Activated T-cell treated with anti-CD3 and anti-CD28 coated beads for 4 hours (primary cell): ENCODE measurements at places on chromosomes 3 and 15.

DNA sequence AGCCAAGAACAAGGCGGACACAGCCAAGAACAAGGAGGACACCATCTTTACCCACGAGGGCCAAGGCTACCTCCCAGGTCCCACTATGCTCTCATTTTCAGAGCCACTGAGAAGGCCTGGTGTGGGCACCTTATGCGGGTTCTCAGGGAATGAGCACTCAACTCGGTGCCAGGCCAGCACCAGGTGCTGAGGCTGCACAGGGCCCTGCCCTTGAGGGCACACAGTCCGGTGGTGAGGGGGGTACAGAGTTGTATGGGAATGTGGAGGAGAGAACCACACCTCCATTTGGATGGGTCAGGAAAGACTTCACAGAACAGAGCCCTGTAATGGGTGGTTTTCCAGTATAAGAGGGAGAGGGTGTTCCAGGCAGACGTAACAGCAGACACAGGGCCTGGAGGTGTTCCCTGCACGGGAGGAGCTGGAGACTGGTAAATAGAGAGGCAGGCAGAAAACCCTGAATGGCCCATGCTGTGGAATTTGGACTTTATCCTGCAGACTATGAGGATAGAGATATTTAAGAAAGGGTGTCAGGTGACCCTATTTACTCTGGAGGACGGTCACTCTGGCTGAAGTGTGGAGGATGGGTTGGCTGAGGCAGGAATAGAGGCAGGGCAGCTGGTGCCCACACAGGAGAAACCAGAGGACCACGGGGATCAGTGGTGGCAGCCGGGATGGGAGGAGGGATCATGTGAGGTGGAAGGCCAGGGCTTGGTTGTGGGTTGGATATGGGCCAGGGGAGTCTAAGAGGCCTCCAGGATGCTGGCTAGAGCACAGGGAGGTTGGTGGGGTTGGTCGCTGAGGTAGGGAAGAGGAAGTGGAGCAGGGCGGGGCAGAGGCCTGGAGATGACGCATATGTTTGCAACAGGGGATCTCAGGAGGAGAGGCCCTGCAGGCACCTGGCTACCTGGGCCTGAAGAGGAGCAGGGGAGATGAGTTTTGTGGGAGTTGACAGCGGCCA lies 34.6 kb downstream of the CRABP1 start:
- DNase-seq = no peak

DNA sequence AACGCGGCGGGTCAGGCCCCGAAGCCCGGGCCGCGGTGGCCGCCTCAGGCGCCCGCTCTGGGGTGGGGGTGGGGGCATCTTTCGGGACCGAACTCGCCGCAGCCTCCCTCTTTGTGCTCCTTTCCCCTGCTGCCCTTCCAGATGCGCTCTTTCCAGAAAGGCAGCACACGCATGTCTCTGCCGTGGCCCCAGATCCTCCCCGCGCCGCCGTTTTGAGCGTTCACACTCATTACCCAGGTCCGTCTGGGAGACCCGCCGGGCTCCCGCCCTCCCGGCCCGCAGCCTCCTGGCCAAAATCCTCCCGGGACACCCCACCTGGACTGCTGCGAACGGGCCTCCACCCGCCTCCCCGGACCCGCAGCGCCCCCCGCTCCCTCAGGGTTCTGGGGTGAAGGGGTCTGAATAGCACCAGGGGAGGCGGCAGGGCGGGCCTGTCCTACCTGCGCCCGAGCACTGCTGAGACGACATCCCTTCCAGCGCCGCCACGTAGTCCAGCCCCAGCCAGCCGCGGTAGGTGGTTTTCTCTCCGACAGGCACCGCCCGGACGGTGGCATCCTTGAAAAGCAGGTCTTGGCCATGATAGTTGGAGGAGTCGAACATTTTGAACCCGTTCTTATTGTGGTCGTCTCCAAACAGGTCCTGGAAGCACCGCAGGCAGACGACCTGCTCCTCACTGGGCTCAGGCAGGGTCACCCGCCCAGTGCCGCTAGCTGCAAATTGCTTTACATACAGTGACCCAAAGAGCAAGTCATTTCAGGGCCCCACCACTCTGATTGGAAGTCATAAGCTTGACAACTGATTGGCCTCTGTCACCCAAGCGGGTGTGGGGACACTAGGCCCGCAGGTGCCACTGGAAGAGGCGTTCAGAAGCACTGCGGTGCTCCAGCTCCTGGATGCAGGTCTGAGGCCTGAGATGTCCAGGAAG lies 25.9 kb downstream of the MELTF start:
- no peak for DNase-seq

DNA sequence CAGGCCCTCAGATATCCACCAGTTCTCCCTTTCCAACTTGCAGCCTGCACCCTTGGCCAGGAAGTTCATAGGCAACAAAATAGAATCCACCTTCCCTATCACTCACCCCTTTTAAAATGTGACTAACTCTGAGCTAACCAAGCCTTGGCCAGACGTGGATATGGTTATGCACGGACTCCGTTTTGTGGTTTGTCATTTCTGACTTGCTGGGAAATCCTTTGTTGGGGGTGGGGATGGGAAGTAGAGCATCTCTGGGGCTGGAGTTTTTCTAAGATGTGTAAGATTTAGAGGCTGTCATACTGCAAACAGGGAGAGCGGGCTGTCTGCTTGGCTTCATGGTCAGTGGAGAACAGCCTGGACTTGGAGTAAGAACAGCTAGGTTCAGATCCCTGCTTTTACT lies 62.6 kb downstream of the SMAD3 start:
- DNase-seq = no peak

GRCh38 chr3:186217820-186218164 lies 108.9 kb upstream of the ETV5 start:
- DNase-seq = no peak

DNA sequence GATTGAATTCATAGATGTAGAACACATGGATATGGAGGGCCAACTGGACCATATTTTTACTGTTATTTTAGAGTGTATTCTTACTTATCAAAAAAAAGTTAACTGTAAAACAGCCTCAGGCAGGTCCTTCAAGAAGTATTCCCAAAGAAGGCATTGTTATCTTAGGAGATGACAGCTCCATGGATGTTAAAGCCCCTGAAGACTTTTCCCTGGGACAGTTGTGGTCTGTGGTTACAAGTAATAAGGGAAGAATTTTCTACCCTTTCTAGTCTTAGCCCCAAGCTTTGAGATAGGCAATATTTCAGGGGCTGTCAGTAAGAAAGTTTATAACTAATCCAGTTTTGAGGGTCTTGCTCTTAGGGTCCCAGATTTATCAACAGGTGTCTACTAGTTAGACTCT lies 62.5 kb downstream of the LRRC49 start:
- no peak for DNase-seq

DNA sequence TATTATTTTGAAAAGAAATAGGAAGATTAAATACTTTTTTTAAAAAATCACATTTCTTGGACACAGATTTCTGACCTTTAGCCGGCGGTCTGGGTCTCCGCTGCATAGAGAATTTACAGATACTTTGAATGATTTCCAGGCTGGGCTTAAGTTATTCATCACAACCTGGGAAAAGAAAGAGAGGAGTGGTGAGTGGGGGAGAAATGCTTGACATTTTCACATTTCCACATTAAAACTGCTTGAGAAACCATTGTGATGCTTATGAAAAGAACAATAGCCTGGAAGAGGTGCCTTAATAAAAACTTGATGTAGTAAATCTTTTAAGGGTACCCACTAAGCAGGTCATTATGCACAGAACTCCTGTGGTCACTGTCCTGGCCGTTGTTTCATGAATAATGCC lies 166.8 kb upstream of the MRPL3 start:
- no peak for DNase-seq

GRCh38 chr15:59521443-59521842 lies 83.5 kb downstream of the FAM81A start:
- DNase-seq = no peak

GRCh38 chr3:187150599-187150998 lies 11.3 kb upstream of the RPL39L start:
- peak; percentile 49 for DNase-seq

GRCh38 chr3:139653582-139653981 lies 24.2 kb downstream of the NMNAT3 start:
- DNase-seq = no peak

GRCh38 chr15:78421238-78421965 lies 16.6 kb upstream of the IREB2 start:
- no peak for DNase-seq

DNA sequence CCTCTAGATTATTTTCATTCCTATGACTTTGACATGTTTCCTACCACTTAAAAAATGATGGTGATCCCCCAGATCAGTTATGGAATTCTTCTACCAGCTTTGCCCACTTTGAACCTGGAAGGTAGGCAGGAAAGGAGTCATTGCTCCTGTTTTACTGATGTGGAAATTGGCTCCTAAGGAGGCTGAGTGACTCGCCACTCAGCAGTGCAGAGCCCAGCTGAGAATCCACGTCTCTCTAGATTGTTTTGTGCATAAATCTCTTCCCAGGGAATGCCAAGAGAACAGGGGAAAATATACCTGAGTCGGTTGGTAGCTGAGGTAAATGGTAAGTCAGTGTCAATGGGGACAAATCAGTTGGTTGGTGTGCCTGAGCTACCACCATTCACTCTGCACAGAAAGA lies 4.7 kb downstream of the LTF start:
- no peak for DNase-seq

DNA sequence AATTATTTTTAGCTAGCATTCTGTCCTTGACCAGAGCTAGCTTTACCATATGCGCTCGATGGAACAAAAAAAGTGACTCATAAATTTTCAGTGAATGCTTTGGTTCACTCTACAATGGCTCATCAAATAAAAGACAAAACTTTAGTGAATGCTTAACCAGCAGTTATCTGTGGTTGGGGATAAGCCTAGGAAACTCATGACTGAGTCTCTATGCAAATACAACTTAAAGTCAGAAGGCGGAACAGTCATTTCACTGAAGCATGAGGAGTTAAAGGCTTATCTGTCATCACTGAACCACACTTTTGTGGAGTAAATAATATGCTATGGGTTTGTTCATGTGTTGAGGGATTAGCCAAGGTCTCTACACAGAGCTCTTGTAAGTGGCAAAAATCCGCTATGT lies 308.4 kb downstream of the SQOR start:
- DNase-seq = no peak

DNA sequence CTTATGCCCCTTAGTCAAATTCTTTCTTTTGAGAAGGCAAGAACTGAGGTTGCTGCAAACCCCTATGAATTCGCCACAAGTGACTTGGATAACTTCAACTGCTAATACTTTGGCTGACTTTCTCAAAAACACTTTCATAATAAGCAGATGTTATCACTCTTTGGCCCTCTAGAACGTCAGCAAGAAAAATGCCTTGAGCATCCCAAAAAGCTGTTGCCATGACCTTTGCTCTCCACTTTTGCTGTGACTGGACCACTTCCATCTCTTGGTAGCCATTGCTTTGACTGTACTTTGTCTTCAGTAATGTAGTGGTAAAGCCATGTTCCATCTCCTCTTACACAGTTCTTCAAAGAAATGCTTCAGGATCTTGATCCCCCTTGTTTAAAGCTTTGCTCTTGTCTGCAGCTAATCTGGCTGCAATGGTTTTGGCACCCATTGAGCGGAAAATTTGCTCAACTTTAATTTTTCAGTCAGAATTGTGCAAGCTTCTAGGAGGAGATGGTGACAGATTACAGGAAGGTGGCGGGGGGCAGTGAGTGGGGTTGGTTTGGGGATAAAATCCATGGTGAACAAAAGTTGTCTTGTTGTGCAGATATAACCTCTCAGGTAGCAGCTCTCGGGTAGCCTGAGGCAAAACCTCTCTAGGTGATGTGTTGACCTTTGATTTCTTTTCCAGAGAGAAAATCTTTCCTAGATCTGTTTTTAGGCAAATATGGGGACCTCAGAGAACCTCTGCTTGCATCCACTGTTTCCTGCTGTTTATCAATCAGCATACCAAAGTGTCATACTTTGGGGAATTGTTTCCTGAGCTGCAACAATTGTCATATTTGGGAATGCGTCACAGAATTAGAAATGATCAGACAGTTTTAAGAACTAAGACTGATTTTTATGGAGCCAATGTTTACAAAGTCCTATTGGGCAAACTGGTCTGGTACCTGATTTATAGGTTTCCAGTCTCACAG lies 83.6 kb downstream of the CCR1 start:
- no peak for DNase-seq

DNA sequence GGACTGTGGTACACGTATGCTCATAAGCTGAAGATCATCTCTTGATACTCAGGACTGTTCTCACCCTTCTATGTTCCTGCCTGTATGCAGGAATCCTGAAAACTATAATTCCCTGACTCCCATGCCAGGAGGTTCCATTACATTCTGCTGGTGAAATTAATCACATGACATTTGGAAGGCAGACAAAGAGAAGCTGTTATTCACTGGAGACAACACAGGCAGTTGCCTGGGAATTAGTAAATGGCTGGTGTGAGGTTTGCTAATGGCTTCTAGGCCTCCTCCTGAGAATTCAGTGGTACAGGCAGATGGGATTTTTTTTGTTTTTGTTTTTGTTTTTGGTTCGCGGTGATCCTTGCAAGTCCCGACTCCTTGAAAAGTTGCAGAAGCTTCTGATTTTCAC lies 91.4 kb downstream of the CTNNB1 start:
- no peak for DNase-seq

DNA sequence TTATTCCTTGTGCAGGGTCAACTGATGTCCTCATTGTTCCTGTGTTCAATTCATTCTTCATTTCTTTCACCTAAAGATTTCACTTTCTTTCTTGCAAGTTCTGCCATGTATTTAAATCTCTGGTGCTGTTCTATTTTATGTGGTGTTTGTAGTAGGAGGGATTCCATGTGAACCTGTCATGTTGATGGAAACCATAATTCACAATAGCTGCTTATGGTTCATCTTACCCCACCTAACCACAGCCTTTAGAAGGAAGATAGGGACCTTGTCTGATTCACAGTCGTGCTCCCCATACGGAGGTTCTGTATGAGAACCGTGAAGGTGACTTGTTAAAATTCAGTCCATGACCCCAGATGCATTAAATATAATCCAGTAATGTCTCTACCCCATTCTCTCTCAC lies 21.9 kb downstream of the SLCO2A1 start:
- DNase-seq = no peak

DNA sequence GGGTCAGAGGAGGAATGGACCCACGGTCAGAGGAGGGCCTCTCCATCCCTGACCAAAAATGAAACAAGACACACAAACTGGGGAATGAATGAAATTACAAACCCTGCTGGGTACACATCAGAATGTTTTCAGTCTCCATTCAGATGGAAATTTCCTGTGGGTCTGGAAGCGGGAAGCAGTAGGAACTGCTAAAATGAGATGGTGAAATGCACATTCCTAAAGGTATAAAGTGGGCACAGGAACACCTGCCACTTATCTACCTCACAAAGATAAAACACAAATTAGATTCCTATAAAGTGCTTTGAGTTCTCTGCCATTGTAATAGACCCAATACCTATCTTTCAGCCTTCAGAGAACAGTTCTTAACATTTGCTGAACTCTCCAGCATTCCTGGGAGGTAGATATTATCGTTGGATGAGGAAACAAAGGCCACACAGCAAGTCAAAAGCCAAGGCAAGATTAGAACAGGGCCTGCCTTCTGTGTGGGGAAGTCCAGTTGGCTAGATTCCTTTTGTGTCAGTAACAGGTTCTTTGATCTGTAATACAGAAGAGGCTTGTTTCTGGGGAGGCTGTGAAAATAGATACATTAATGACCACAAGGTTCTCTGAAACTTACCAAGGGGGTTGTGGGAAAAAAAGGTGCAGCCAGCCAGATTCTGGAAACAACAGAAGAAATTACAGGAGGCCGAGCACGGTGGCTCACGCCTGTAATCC lies 98.4 kb downstream of the IGF2BP2 start:
- no peak for DNase-seq
